ENCODE measurements at places on chromosomes 5 and 9.

DNA sequence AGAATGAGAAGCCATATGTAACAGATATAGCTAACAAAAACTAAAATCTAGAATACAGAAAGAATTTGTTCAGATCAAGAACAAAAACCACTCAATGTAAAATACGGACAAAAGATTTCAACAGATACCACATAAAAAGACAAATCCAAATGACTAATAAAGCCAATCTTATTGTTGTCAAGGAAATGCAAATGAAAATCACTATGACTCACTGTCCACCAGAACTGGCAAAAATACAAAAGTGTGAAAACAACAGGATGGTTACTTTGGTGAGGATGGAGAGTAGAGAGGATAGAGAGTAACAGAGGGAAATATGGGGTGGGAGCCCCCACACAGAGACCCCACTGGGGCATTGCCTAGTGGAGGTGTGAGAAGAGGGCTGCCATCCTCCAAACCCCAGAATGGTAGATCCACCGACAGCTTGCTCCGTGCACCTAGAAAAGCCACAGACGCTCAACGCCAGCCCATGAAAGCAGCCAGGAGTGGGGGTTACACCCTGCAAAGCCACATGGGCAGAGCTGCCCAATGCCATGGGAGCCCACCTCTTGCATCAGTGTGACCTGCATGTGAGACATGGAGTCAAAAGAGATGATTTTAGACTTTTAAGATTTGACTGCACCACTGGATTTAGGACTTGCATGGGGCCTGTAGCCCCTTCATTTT is 15.2 kb upstream of the RHOBTB3 start:
- no peak for DNase-seq

- DNase-seq: no peak
Observed at GRCh38 chr5:158976035-158976434, 123.7 kb downstream of the EBF1 start.

DNA sequence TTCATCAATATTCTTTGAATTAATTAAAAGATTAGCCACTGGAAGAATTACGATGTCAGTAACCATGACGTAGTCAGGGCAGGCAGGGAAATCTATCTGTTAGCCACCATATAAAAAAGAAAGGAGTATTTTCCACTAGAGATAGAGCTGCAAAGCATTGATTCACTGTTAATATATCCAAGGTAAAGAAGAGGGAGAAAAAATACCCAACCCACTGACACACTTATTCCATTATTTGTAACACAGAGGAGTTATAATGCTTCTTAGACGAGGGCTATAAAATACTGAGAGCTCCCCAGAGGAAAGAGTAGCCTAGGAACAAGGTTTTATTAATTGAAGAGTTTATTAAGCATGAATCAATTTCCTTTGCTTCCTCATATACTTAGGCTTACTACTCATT is 382.2 kb upstream of the CDH6 start:
- DNase-seq: no peak

DNA sequence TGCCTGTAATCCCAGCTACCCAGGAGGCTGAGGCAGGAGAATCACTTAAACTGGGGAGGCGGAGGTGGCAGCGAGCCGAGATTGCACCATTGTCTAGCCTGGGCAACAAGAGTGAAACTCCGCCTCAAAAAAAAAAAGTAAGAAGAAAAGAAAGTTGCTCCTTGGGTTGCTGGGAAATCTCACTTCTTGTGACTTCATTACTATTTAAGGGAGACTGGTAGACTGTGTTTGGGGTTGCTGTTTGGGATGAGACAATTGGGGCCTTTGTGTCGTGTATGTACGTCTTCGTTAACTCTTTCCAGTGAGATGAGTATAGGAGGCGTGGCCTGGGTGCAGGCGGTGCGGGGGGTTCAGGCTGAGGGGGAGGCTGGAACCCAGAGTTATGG is 11.6 kb downstream of the NDST1 start:
- DNase-seq: no peak

- no peak for DNase-seq
Observed at GRCh38 chr5:170280011-170280493, 17.5 kb downstream of the LCP2 start.

GRCh38 chr5:100902440-100903038 is 543 bp downstream of the ST8SIA4 start:
- DNase-seq: no peak

DNA sequence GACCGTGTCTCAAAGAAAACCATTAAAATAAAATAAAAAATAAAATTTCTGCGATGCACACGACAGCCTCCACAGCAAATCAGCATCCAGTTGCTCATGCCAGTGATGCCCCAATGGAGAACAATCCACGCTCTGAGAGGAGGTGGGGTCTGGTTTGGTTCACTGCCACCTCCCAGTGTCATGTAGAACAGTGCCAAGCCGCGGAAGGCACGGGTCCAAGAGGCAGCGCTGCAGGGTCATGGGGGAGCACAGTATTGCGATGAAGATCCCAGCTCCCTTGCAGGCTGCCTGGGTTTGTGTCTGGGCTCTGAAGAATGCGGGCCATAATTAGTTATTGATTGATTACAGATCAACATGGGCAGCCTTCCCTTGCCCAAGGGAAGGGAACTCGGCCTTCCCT is 6.1 kb upstream of the CACFD1 start:
- DNase-seq: no peak

DNA sequence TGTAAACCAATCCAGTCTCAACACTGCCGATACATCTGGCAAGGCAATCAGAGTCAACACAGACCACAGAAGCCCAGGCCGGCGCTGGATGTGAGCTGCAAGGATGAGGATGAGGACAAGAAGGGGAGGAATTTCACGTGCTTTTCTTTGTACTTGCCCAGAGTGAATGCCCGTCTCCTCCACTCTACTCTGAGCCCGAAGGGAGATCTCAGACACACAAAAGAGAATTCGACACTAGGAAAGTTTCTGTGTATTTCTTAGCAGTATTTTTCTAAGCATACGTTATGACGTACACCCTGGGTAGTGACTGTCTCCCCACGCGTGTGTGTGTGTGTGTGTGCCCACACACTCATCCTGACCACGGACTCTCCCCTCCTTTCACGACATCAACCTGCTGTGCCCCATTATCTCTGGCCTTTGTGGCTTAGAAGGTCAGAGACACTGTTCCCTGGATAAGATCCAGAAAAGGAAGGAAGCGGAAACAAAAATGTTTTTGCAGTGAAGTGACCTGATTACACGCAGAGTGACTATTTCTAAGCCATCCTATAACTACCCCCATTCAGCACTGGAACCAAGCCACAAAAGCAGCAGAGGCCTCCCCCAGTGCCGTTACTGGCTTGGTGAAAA is 227.3 kb upstream of the DAPK1 start:
- no peak for DNase-seq

- DNase-seq: no peak
Observed at GRCh38 chr9:105455836-105456475, 8.1 kb downstream of the FSD1L start.

GRCh38 chr9:130634801-130635200 is 29.6 kb upstream of the PRDM12 start:
- DNase-seq: no peak

- no peak for DNase-seq
Observed at GRCh38 chr9:94743035-94743954, 16.8 kb downstream of the AOPEP start.

- no peak for DNase-seq
Observed at GRCh38 chr9:89309608-89310474, 1.2 kb upstream of the CKS2 start.

DNA sequence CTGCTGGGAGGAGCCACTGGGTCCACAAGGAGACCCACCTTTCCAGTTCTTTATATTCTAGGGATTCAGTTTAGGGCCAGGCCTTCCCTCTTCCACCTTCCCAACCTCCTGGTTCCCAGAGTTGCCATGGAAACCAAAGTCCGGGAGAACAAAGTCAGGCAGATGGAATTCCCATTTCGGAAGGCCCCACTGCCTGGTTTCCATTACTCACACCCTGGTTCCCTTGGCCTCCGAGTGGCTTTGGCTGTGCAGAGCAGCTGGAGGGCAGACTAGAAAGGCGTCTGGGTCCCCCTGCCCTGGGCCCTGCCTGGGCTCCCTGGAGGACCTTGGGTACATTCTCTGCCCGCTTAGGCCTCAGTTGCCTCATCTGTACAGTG is 136.1 kb downstream of the RGS3 start:
- no peak for DNase-seq

DNA sequence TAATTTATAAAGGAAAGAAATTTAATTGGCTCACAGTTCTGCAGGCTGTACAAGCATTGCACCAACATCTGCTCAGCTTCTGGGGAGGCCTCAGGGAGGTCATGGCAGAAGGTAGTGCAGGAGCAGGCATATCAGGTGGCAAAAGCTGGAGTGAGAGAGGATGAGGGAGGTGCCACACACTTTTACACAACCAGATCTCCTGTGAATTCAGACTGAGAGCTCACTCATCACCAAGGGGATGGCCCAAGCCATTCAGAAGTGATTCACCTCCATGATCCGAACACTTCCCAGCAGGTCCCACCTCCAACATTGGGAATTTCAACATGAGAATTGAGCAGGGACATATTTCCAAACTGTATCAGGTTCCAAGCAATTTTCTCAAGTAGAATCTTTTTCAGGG is 84.7 kb upstream of the BRINP1 start:
- DNase-seq: no peak

- DNase-seq: no peak
Observed at GRCh38 chr9:104743376-104743985, 4.0 kb upstream of the NIPSNAP3A start.

DNA sequence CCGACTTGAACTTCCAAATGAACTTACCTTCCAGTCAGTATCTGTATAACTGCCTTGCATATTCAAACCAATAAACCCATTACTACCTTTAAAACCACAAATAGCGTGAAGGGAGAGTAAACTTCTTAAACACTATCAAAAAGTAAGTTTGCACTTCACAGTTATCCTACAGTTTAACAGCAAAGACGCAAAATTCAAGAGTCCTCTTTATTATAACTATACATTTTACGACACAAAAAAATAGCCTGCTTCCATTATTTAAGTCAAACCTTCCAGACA is 1.8 kb downstream of the PTBP3 start:
- DNase-seq: no peak

GRCh38 chr9:127741831-127742434 is 6.8 kb upstream of the TOR2A start:
- DNase-seq: no peak

GRCh38 chr5:115458416-115458815 is 86.2 kb downstream of the FEM1C start:
- DNase-seq: no peak

- no peak for DNase-seq
Observed at GRCh38 chr5:136901-137300, 44.9 kb downstream of the PLEKHG4B start.

GRCh38 chr5:73497497-73498056 is 665 bp upstream of the BTF3 start:
- DNase-seq: no peak

DNA sequence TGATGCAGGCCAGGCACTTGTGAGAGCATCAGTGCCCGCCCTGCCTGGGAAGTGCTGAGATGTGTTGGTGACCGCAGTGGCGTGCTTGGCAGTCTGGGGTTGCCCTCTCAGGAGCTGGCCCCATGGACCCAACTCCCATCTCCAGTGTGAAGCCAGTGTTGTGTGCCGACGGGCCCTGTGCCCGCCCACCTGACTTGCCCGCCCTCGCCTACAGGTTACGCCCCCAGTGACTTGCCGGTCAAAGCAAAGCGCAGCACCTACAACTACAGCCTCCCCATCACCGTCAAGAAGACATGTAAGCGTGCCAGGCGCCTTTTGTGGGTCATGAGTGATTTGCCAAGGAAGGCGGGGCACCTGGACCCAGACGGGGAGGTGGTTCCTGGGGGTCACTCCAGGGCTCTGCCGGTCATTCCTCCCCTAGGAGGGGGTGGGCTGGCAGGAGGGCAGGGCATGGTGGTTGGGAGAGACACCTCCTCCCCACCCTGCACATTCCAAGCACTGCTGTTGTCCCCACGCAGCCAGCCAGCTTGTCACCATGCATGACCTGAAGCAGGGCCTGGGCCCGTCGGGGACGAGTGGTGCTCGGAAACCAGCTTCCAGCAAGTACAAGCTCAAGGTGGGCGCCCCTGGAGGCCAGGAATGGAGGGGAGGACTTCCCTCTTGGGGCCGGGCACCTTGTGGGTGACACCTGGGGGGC is 7.4 kb upstream of the CEL start:
- no peak for DNase-seq

DNA sequence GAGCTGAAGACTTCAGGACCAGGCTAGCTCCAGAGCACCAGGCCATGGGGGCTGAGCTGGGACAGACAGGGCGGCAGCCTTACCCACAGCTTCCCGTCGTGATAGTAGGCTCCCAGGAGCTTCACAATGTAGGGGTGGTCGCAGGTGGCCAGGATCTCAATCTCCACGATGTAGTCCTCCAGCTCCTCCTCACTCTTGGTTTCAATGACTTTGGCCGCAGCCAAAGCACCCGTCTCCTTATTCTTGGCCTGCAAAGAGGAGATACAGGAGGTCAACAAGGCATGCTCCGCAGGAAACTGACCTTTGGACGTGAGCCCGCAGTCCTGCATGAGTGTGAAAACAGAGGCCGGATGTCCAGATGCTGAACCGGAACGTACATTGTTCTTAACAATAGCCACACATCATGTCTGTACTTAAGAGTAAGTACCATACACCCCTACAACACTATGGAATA is 31.5 kb downstream of the STK10 start:
- no peak for DNase-seq

DNA sequence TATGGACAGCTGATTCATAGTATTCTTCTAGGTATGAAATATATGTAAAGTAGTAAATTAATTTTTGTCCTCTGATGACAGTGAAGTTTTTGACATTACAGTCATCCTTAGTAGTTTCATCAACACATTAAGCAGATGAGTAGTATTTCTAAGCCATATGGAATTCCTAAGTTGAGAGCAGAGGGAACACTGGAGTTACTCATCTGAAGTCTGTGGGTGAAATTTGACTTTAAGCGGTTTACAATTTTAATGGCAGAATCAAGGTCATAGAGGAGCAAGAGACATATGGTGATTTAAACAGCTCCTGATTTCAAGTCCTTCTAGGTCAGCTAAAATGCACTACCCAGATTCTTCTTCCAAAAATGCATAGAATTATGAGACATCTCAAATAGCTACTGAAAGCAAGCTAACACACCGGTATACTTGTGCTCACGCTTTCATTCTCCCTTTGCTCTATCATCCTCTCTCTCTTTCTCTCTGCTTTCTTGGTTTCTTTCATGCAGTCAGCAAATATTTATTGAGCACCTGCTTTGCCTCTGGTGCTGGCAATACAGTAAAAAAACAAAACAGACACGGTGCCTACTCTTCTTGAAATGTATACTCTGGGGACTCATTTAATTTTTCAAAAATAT is 235.9 kb downstream of the FER start:
- no peak for DNase-seq

All from stimulated activated CD4-positive, alpha-beta T cell treated with anti-CD3 and anti-CD28 coated beads, Interleukin-4, amount 100 ng/mL, for 48 hours (primary cell).